ENCODE measurements at places on chromosomes 11 and 22. TPM values are rescaled to one million over a fixed set of nuclear protein-coding genes. Genes with fewer than 3 reads are reported as not detected.

MPPED2 gene
- total RNA-seq: not detected

OR52E6 gene
- total RNA-seq: not detected

P2RY6 gene
- 0.12 TPM for total RNA-seq

TRIM48 gene
- not detected for total RNA-seq

KREMEN1 gene
- total RNA-seq: 8.8 TPM

GRK3 gene
- total RNA-seq: 0.53 TPM

CREB3L1 gene
- 19.9 TPM for total RNA-seq

MS4A4A gene
- total RNA-seq: not detected

RSF1 gene
- total RNA-seq: 27.9 TPM

C22orf31 gene
- not detected for total RNA-seq

PYGM gene
- total RNA-seq: 0.68 TPM

RAB36 gene
- total RNA-seq: 1.8 TPM

HYLS1 gene
- 3.0 TPM for total RNA-seq

OR52N1 gene
- not detected for total RNA-seq

KRTAP5-2 gene
- not detected for total RNA-seq

OR8H3 gene
- total RNA-seq: not detected

KDELR3 gene
- total RNA-seq: 121 TPM

CPSF7 gene
- total RNA-seq: 12.2 TPM

RAB6A gene
- 91.0 TPM for total RNA-seq

PATE2 gene
- total RNA-seq: 0.15 TPM

SERPING1 gene
- 8.2 TPM for total RNA-seq

GNAZ gene
- 1.3 TPM for total RNA-seq

All from smooth muscle cell of the coronary artery (primary cell).